Brain (organoid and tissue), 16 donors: ENCODE measurements at places on chromosomes 2 and 18.

DNA sequence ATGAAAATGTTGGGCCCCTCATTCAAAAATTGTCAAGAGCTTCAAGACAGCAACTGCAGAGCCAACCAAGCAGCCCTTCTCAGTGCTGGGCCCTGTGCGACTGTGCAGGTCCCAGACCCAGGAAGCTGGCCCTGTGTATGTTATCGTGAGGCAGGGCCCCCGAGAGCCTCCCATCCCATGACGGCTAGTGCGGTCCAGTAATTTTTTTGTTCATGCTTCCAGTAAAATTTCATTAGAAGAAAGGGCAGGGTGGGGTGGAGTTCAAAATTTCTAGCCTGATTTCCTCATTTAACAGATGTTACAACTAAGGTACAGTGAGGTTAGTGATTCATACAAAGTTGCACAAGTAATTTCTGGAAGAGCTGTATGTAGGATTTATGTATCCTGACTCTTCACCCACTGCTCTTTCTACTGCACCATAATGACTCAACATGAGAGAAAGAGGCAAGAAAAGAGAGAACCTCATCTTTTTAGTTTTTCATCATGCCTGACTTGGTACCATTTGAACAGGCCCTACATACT, 105.5 kb downstream of the ZEB2 start:
- no peak for DNase-seq

GRCh38 chr2:39114771-39115170, 6.1 kb downstream of the SOS1 start:
- DNase-seq = no peak

- no peak for DNase-seq
Observed at GRCh38 chr2:177478029-177478428, 85.5 kb downstream of the AGPS start.

DNA sequence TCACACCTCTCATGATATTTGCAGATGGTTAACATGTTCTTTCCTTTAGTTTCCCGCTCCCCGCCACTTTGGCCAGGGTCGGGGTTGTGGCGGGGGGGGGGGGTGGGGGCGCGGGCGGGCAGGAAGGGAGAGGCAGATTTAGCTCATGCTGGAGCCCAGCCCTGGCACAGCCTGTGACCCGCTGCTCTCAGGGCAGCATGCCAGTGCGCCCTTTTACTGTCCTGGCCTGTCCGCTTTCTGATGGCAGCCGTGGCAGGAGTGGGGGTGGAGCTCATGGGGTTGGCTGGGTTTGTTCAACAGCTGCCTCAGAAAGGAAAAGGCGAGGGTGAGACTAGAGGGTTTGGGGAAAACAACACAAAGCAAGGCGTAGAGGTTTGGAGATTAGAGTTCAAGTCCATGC, 56.1 kb downstream of the TNP1 start:
- no peak for DNase-seq
